ENCODE measurements at places on chromosomes 6 and 20.

GRCh38 chr6:33577106-33577535 lies 3.0 kb downstream of the BAK1 start:
- peaks cover 49% of the 10 kb centered on the region for H3K4me1 ChIP-seq
- DNase-seq, result peak; percentile 36
- H3K4me3 ChIP-seq, result peak overlapping the region; percentile 94
- H3K27me3 ChIP-seq, result no peaks in the 10 kb centered on the region
- peak overlapping the region; percentile 96 for H3K27ac ChIP-seq

GRCh38 chr6:43781941-43782704 lies 12.1 kb downstream of the VEGFA start:
- H3K27me3 ChIP-seq, result no peaks in the 10 kb centered on the region
- H3K36me3 ChIP-seq, result peaks cover 38% of the 10 kb centered on the region
- no peak overlapping the region for H3K4me3 ChIP-seq
- H3K27ac ChIP-seq, result no peak overlapping the region

DNA sequence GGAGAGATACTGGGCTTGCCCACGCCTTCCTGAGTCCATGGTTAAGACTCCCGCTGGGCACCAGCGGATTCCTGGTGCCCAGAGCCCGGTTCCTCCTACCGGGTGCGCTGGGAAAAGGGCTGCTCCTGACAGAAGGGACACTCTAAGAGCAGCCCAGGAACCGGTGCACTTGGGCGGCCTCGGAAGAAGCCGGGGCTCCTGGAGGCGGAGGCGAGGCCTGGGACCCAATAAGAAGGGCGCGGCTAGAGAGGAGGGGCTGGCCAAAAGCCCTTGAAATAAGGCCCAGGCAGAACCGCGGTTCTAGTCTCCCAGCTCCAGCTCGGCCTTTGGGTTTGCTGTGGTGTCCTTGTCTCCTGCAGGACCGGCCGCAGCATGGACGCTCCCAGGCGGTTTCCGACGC lies at the start of gene KHDC3L:
Gene KHDC3L, plus strand, starts transcription at position 301 of the 400 bp plus-strand sequence. Its CDS starts 72 bp downstream, at position 373.
- no peak for DNase-seq
- peaks cover 4% of the 10 kb centered on the region for H3K27me3 ChIP-seq
- H3K36me3 ChIP-seq, result no peaks in the 10 kb centered on the region
- H3K27ac ChIP-seq, result no peak within 1 kb of the TSS
- no peaks in the 10 kb centered on the region for H3K4me1 ChIP-seq

DNA sequence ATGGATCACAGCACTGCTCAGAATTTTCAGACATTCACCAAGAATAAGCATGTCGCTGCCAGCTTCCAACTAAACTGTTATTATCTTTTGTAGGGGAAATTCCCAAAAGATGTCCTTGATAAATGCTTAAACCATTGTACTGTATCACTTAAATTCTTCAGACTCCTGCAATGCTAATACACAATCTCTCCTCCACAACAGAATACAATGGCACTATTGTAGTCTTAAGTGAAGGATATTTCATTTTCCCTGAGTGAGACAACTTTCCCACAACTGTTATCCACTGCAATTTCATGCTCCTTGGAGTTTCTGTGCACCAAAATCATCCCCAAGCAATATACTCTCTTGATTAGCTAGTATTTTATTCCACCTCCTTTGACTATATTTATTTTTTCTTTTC lies 189.7 kb downstream of the COL9A1 start:
- peaks cover 21% of the 10 kb centered on the region for H3K27me3 ChIP-seq
- no peaks in the 10 kb centered on the region for H3K36me3 ChIP-seq
- no peak for DNase-seq
- no peak overlapping the region for H3K27ac ChIP-seq

GRCh38 chr20:16580147-16580546 lies 6.9 kb upstream of the KIF16B start:
- no peaks in the 10 kb centered on the region for H3K36me3 ChIP-seq
- H3K4me3 ChIP-seq, result no peak overlapping the region
- H3K4me1 ChIP-seq, result peaks cover 6% of the 10 kb centered on the region
- no peak overlapping the region for H3K27ac ChIP-seq
- peaks cover 11% of the 10 kb centered on the region for H3K27me3 ChIP-seq

DNA sequence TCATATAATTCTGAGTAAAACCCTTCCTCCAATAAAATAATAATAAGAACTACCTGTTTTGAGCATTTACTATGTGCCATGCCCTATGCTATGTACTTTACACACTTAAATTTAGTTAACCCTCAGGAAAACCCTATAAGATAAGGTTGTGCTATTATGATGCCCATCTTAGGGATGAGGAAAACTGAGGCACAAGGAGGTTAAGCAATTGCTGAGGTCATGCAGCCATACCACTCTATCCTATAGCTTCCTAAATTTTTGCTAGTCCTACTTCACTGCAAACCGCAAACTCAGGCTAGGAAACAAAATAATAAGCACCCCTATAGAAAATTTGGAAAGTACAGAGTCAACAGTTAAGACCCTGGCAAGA lies 38.9 kb upstream of the GFOD1 start:
- H3K27ac ChIP-seq, result no peak overlapping the region
- H3K27me3 ChIP-seq, result peaks cover 3% of the 10 kb centered on the region
- no peak for DNase-seq
- no peak overlapping the region for H3K4me3 ChIP-seq
- H3K4me1 ChIP-seq, result peaks cover 5% of the 10 kb centered on the region

DNA sequence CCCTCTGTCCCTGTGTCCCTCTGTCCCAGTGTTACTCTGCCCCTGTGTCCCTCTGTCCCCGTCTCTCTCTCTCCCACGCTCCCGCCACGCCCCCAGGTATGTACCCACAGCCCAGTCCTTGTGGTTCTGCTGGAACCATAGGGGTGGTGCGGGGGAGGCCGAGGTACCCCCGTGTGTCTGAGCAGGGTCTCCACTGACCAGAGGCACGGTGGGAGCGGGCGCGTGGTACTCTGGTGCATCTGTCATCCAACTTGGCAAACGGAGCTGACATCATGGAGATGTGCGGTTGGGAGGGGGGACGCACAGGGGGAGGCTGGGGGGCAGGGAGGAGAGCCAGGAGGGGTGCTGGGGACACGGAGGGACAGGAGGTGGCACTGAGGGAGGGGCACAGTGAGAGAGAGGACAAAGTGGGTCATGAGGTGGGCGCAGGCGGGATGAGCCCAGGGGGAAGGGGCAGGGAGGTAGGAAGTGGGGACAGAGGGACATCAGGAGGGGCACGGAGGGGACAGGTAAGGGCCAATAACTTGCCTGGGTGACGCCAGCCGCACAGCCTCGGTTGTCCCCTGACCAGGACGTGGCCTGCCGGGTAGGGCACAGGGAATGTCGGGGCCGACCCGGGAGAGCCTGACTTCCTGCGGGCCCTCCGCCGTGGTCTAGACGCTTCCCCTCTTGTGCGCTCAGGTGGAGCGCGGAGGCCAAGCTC lies 163.6 kb upstream of the PDE10A start:
- DNase-seq, result no peak
- H3K4me3 ChIP-seq, result no peak overlapping the region
- H3K36me3 ChIP-seq, result no peaks in the 10 kb centered on the region
- no peak overlapping the region for H3K27ac ChIP-seq

All from activated CD4-positive, alpha-beta memory T cell treated with anti-CD3 and anti-CD28 coated beads, Interleukin-2, amount 10 ng/mL, durations not matched to agents 7 days and 5 days (primary cell).